ENCODE measurements at places on chromosomes 11 and 22.

DNA sequence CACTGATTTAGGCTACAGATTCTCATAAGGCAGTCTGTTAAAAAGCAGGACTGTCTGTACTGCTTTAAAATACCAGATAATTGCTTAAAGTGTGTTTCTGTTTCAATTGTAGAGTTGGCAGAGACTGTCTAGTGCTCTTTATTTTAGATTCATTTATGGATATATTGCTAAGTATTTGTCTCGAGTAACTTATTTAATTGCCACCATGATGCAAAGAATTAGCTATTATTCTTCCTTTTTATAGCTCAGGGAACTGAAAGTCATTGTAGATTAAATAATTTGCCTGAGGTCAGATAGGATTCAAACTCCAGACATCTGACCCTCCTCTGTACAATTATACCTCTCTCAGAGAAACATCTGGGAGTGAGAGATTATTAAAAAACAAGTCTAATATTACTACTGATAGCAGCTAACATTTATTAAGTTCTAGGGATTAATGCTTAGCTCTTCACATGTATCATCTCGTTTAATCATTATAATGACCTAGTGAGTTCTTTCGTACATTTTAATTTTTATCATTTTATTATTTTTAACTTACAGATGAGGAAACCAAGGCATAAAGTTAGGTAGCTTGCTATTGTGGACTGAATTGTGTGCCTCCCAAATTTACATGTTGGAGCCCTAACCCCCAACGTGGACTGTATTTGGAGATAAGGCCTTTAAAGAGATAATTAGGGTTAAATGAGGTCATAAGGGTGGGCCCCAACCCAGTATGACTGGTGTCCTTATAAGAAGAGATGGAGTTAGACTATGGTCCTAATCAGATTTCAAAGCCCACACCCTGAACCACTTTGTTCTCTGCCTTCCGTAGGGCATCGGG is 19.7 kb upstream of the RAG2 start:
- no peak for DNase-seq

DNA sequence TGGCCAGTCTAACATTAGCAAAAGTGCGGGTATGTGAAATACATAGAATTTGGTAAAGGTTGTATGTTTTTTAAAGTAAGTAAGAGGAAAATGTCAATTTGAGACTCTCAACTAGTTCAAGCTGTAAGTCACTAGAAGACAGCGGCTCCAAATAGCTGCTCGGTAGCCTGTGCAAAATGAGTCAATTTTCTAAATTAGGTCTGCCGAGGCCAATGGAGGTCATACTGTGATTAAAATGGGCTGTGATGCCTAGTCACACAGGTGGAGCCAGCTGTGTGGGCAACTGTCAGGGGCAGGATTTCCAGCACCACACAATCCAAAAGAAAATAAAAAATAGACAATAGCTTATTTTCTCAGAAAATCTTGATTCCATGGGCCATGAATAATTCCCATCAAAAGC is 32.3 kb downstream of the KCNA4 start:
- no peak for DNase-seq

- no peak for DNase-seq
These were observed 34.5 kb downstream of the PDE2A start for GRCh38 chr11:72639502-72640375.

GRCh38 chr11:69808667-69809086 is 10.5 kb downstream of the FGF3 start:
- no peak for DNase-seq

- no peak for DNase-seq
These were observed 12.6 kb downstream of the PARVA start for GRCh38 chr11:12389676-12390657.

- no peak for DNase-seq
These were observed 92.2 kb upstream of the PLET1 start for GRCh38 chr11:112352907-112353306.

GRCh38 chr22:23437779-23438178 is 142.3 kb downstream of the IGLL1 start:
- no peak for DNase-seq
